ENCODE measurements at places on chromosomes 4 and X.

DNA sequence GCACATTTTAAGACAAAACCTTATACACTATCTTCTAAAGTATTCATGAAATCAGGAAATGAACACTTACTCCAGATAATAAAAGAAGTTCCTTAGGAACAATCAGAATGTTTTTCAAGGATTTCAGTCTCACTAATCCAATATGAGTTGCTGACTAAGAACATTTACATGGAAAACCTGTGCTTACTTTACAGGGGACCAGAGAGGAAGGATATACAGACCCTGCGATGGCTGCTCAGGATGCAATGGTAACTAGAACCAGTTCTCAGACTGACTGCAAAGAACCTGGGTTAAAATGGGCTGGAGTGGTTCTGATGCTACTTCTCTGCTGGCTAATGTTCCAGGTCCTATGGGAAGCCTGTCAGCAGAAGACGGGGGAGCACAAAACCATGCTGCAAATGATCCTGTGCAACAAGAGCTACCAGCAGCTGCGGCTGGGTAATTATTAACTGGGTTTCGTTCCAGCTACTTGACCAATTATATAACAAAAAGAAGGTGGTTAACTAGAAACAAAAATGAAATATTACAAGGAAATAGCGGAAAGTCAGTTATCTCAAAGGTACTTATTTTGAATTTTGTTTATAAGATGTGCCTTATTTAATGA is 85.3 kb downstream of the ANXA10 start:
- no peak for DNase-seq

DNA sequence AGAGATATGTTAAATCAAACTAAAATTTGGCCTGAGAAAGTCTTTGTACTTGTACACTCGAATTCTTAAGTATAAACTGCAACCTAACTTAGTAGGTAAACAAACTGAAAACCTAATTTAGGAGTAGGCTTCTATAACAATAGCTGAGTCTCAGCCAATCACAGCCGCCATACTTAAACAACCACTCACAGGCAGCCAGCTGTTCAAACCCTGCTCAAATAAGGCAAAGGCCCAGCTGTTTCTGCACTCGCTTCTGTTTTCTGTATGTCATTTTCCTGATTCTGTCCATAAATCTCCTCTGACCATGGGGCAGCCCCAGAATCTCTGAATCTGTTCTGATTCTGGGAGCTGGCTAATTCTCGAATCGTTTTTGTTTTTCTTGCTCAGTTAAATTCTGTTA is 7.8 kb upstream of the PLS3 start:
- DNase-seq: peak; percentile 33

GRCh38 chr4:111631215-111631999 is 513.8 kb upstream of the FAM241A start:
- DNase-seq: peak; percentile 11

DNA sequence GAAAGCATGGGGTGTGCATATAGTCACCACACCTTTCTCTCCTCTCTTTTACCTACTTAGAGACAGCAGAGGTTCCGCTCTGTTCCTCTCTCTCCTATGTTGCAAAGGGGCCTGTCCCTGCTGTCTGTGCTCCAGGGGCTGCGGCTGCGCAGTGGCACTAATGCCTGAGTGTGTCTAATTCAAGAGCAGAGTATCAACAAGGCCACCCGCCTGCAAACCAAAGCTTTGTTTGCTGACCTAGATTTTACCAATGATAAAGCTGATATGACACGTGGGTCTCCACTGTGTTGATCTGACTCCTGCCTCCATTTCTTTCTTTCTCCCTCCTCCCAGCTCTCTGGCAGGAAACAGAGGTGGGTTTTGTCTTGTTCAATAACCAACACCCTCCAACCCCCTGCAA is 74.9 kb downstream of the NSG1 start:
- no peak for DNase-seq

GRCh38 chr4:86261636-86262035 is 98.2 kb downstream of the MAPK10 start:
- no peak for DNase-seq

- DNase-seq: no peak
Observed at GRCh38 chrX:41688156-41688555, 617 bp upstream of the GPR34 start.

DNA sequence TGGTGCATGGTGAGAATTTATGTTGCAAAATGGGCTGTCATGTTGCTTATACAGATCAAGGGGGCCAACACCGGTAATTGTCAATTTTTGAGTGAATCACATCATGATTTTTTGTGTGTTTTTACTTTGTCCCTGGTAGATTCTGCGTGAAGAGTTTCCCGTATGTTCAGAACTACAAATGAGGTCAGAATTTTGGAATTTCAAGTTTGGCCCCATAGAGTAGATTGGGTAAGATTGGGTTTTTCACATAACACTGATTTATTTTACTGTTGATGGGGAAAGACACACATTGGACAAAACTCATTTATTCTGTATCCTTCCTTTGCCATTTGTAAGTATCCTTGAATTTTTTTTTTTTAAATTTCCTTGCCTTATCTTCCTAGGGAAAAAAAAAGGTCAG is 158.5 kb upstream of the MXRA5 start:
- DNase-seq: no peak

- no peak for DNase-seq
Observed at GRCh38 chr4:47218631-47219030, 187.3 kb downstream of the GABRB1 start.

DNA sequence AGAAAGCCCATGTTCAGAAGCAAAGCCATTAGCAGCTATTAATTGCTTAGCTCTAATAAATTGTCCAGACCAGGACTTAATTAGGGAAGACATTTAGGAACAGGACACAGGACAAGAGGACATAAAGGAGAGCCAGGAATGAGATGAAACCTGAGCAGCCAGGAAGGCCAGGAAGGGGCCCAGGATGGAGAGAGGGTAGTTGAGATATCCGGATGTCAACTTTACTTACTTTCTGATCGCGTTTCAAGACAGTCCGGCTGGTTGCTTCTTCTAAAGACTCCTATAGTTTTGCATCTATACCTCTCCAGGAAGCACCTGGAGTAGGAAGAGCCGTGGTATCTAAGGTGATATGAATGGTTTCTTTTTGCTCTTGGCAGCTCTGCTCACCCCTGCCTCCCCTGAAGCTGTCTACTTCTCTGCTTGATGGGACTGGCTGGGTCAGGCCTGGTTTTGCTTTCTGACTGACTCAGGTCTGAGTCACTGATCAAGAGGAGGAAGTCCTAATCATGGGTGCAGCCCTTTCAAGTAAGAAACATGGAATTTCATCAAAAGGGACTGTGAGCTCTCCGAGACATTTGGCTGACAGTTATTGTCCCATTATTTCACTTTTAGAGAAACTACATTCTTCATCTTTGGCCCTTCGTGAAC is 733.3 kb downstream of the RPA4 start:
- DNase-seq: no peak

GRCh38 chr4:53790286-53790685 is 199.0 kb upstream of the LNX1 start:
- no peak for DNase-seq

- DNase-seq: no peak
Observed at GRCh38 chr4:81227968-81228367, 12.9 kb upstream of the PRKG2 start.

- no peak for DNase-seq
Observed at GRCh38 chrX:12297353-12297752, 159.1 kb downstream of the FRMPD4 start.

DNA sequence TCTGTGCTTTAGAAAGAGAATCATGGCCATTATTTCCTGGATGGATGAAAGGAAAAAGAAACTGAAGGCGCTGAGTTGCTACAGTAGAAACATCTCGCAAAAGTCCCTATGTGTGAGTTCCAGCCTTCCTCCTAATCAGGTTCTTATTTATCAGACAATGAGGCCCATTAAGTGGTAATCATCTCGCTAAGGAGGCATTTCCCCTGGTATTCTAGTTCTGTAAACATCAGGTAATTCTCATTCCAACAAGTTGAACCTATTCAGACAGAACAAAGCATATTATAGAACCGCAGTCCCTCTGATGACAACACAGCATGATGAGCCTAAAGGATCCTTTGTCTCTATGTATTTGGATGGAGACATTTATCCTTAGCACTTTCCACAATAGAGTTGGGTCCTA is 205.7 kb upstream of the MAOA start:
- no peak for DNase-seq

- DNase-seq: peak; percentile 69
Observed at GRCh38 chrX:49884290-49884862, 5.1 kb downstream of the USP27X start.

DNA sequence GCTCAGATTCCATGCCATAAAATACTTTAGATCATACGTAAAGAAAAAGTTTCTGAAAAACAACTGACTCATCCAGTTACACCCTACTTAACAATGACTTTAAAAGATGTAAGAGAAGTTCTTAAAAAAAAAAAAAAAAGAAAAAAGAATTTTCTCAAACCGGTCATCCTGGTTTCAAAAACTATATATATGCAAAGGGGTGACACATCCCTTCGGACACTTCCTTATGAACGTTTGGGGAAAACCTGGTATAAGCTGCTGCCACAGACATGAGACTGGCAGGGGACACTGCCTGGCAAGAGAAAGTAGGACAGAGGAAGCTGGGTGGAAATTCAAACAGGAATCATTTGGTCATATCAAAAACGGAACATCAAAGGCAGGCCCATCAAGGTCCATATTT is 81.2 kb upstream of the PRSS48 start:
- DNase-seq: no peak

DNA sequence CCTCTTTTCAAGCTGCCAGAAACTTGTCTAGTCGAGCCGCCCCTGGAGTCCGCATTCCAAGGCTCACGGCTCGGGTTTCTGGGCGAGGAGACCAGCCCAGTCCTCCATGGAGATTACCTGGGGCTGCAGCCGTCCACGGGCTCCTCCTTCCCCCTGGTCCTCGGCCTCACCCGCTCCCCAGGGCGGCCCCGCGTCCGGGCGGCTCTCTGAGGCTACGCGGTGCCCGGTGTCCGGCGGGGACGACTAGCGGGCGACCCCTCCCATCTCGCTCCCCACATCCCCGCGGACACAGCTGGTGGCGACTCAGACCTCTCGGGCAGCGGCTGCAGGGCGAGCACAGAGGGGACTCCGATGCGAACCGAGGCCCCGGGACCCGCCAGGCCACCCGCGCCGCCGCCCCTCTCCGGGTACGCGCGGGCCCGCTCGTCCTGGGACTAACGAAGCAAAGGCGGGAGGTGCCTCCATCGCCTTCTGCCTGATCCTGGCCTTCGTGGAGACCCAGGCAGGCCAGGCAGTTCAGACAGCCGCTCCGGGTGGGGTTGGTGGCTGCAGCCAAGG is 159.4 kb downstream of the TRAM1L1 start:
- DNase-seq: no peak

DNA sequence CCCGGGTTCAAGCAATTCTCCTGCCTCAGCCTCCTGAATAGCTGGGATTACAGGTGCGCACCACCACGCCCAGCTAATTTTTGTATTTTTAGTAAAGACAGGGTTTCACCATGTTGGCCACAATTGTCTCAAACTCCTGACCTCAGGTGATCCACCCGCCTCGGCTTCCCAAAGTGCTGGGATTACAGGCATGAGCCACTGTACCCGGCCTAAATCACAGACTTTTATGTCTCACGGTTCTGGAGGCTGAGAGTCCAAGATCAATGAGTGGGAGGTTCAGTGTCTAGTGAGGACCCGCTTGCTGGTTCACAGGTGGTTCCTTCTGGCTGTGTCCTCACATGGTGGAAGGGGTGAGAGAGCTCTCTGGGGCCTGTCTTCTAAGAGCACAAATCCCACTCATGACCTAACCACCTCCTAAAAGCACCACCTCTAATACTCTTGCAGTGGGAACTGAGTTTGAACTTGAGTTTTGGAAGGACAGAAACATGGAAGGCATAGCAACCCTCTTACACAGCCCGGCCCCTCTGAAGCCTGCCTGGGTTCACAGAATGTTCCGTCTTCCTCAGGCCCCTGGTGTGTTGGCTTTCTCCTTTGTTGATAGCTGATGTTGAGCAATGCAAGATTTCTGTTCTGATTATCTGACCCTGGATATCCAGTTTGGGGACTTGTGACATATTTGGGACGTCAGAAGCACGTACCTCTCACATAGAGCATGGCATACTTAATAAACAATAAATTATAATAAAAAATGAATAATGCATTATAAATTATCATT is 1.9 kb upstream of the AKAP17A start:
- no peak for DNase-seq

GRCh38 chrX:9980927-9981326 is 13.8 kb downstream of the CLDN34 start:
- DNase-seq: no peak

DNA sequence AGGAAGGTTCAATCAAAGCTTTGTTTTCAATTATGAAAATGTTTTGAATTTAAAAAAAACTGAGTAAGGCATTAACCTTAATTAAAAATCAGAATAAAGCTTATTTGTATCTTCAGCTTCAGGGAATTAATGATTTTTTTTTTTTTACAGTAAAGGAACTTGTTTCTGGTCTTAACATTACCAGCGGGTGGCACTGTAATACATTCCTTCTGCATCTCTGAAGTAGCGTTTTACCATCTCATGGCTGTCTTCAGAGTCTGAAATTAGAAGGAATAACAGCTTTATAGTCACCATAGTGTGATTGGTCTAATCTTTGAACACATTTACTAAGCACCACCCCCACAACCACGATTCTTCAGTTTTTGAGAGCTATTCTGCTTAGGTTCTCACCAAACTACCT is 102.6 kb downstream of the IL1RAPL2 start:
- no peak for DNase-seq

GRCh38 chr4:164027805-164028204 is 533.3 kb downstream of the TMA16 start:
- no peak for DNase-seq

GRCh38 chr4:71389149-71389827 is 50.5 kb downstream of the SLC4A4 start:
- DNase-seq: no peak

DNA sequence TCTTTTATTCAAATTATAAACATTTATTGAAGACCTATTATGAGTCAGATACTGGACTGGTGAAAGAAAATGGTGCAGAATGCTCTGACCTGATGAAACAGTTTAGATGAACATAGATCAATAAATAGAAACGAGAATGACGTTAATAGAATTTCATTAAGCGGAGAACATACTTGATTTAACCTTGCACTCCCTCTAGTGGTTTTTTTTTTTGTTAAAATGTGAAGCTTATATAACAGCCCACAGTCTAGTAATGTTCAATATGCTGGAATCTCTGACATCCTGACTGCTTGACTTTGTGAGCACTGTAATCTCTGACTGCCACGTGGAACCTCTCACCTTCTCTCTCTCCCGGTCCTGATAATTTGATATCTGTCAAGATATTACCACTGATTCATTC is 32.3 kb downstream of the HDAC8 start:
- peak; percentile 23 for DNase-seq

DNA sequence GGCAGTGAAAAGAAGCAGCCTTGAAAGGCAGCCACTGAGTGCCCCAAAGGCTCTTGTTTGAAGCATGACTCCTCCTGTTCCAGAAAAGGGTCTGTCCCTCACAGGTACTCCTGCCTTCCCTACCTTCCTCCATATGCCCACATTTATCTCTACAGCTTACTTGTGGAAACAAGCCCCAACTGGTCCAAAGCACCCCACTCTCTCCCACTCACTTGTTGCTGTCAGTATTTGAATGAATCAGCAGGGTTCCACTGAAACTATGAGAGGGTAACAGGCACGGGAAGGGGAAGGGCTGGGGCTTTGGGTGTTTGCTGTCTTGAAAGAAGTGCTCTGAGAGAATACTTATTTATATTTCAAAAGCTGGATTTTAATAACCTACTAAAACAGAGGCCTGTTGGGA is 34.9 kb downstream of the GPR143 start:
- no peak for DNase-seq
